Stimulated activated CD4-positive, alpha-beta T cell treated with anti-CD3 and anti-CD28 coated beads, Interleukin-2, amount 100 ng/mL, for 24 hours (primary cell): ENCODE measurements at places on chromosomes 7 and 10.

- no peak for DNase-seq
Observed at GRCh38 chr10:13559124-13559700, 27.6 kb upstream of the PRPF18 start.

DNA sequence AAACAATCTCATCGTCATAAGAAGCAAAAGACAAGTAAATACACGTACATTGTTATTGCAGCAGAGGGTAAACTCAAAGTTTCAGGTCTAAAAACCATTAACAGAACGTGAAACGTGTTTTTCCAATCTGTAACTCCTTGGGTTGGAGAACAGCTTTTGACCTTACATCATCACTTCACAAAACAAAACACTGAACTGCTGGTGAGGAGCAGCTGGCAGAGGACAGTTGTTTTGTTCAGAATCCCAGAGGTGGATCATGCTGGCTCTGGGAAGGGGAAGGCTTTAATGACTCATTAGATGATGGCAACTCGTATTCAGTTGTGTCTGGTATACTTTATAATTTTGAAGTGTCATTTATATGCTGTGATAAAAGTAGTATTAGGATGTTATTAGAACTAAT, 923.0 kb upstream of the CELF2 start:
- DNase-seq = no peak

- no peak for DNase-seq
Observed at GRCh38 chr7:988963-989529, 6.1 kb downstream of the CYP2W1 start.

DNA sequence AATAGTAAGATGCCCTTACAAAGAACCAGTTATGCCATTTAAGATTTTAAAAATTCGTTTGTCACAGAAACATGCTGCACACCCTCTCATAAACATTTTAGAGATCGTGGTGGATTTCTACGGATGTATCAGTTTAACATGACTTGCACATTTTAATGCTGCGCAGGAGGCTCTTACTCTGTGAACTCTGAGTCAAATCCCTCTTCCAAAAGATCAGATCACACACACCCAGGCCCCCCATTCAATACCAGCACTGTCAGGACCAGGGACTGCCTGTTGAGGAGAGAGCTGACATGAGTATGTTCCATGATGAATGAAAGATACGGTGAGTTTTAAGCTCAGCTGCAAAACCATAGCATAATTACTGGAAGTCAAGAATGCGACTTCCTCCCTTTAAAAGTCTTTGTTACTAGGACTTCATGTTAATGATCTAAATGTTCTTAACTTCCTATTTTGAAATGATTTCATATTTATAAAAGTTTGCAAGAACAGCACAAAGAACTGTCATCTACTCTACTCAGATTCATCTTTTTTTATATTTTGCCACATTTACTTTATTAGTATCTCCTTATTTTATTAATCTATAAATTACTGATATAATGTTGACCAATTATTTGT, 500.2 kb downstream of the GLRX3 start:
- no peak for DNase-seq

GRCh38 chr10:115665549-115665948, 572.4 kb downstream of the ATRNL1 start:
- no peak for DNase-seq

DNA sequence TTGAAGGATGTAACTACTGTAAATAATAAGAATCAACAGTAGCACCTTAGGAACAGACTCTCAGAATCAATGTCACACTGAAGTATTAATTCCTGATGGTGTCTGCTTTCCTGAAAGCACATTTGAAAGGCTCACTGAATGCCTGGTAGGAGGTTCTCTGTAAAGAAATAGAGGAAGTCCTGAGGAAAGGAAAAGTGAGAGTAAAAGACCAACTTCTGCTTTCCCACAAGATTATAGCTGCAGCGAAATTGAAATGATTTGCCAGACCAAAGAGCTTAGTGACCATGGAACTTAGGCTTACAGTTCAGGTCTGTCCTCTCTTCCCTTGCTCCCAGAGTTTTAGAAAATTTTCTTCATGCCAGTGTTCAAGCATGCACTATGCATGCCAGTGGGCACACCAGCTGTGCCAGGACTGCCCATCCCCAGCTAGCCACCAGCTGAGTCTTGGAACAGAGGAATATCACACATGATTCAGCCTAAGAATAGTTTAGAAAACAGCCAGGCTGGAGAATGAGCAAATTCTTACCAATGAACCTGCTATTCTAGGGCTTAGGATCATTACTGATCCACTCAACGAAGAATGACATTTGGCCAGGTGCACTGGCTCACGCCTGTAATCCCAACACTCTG, 123.2 kb downstream of the HERPUD2 start:
- DNase-seq = no peak

GRCh38 chr7:155764438-155764793, 47.8 kb downstream of the SHH start:
- peak; percentile 56 for DNase-seq
